Suppressor macrophage (primary cell): ENCODE measurements at places on chromosomes 12 and 14.

GRCh38 chr12:46553911-46554310 lies 181.3 kb upstream of the SLC38A2 start:
- DNase-seq: no peak

- DNase-seq: no peak
Measured at GRCh38 chr14:88798156-88798555, 5.4 kb upstream of the EML5 start.

- DNase-seq: no peak
Measured at GRCh38 chr12:54005531-54005852, 3.3 kb upstream of the HOXC8 start.

DNA sequence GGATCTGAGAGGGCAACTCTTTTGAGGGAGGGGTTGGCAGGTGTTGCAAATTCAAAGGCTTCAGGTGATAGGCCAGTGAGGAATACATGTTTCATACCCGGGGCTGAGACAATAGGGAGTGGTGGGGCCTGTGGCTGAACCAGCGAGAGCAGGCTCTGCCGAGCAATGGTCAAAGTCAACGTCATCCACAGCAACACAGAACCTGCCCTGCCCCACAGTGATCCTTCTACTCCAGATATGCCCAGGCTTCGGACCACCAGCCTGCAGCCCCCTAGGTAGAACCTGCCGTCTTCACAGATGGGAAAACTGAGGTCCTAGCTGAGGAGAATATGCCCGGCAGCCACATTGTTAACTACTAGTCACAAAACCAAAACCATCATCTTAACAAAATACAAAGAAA lies 4.1 kb downstream of the SERPINA1 start:
- no peak for DNase-seq

- DNase-seq: no peak
Measured at GRCh38 chr12:113880326-113880725, 85.8 kb downstream of the RBM19 start.

GRCh38 chr12:7031306-7031705 lies 13.0 kb upstream of the LPCAT3 start:
- DNase-seq: peak; percentile 7

DNA sequence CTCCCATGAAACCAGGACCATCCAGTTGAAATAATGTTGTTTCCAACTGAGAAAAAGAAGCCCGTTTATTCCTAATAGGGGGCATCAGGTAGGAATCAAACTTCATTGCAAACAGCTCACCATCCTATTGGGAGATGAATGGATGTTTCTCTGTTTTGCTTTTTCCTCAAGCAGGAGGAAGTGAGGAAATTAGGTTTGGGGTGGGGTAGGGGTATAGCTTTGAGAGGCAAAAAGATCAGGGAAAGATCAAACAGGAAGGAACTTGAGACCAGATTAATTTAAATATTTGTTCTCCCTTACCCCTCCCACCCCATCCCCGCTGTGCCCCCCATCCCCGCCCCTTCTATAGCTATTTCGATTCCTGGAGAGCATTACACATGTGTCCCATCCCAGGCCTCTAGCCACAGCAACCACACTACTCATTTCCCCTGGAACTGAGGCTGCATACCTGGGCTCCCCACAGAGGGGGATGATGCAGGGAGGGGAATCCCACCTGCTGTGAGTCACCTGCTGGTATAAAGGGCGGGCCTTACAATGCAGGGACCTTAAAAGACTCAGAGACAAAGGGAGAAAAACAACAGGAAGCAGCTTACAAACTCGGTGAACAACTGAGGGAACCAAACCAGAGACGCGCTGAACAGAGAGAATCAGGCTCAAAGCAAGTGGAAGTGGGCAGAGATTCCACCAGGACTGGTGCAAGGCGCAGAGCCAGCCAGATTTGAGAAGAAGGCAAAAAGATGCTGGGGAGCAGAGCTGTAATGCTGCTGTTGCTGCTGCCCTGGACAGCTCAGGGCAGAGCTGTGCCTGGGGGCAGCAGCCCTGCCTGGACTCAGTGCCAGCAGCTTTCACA lies at the start of gene IL23A:
IL23A (plus strand) TSS at position 577 of the 850 bp plus-strand sequence; CDS start at position 738, 161 bp downstream.
- peak; percentile 26 for DNase-seq

- DNase-seq: no peak
Measured at GRCh38 chr12:84270470-84271140, 642.0 kb downstream of the SLC6A15 start.

DNA sequence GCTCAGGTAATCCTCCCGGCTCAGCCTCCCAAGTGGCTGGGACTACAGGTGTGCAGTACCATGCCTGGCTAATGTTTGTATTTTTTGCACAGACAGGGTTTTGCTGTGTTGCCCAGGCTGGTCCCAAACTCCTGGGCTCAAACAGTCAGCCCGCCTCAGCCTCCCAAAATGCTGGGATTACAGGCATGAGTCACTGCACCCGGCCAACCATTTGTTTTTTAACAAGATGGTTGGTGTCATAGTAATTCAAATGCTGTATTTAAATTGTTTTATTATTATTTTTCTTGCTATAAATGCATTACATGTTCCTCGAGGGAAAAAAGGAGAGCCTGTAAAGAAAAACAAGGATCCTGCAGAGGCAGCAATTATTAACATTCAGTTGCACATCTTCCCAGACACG lies 83.9 kb downstream of the EP400 start:
- no peak for DNase-seq

- DNase-seq: no peak
Measured at GRCh38 chr14:32009221-32009975, 67.7 kb upstream of the ARHGAP5 start.

DNA sequence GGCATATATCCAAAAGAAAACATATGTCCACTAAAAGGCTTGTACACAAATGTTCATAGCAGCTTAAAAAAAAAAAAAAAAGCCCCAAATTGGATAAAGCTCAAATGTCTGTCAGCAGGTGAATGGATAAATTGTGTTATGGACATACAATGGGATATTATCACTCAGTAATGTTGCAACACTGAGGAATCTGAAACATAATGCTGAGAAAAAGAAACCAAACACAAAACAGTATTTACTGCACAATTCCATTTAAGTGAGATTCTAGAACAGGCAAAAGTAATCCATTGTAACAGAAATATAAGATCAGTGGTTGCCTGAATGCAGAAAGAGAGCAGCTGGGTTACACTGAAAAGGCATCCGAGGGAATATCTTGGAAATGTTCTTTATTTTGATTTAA lies 117.9 kb downstream of the SLC15A5 start:
- no peak for DNase-seq

- DNase-seq: no peak
Measured at GRCh38 chr12:101628676-101629075, 33.9 kb downstream of the MYBPC1 start.

DNA sequence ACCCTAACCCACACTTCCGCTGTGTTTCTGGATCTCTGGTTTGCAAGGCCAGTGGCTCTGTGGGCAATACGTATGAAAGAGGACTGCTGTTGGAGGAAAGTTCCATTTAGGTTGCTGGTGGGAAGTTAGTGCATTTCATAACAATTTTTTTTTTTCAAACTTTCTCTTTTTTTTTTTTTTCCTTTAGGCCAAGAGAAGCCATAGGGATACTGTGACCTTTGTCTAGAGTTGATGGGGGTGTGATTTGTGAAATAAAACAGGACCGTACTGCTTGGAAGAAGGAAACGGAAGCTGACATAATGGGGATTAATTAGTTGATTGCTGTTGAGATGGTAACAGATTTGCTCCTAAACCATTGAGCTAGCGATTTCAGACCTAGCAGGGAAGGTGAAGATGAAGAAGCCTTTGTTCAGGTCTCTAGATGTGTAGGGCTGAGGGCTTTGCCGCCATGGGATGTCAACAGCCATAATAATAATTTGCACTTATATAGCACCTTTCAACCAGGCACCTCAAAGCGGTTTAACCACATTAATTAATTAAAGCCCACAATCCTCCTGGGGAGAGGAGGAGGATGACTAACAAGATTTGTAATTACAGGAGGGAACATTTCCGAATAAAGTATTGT lies 315.3 kb downstream of the ZFP36L1 start:
- peak; percentile 34 for DNase-seq

GRCh38 chr14:29832042-29832441 lies 95.6 kb downstream of the PRKD1 start:
- DNase-seq: no peak

GRCh38 chr12:87140262-87140661 lies 884.1 kb upstream of the MGAT4C start:
- no peak for DNase-seq

DNA sequence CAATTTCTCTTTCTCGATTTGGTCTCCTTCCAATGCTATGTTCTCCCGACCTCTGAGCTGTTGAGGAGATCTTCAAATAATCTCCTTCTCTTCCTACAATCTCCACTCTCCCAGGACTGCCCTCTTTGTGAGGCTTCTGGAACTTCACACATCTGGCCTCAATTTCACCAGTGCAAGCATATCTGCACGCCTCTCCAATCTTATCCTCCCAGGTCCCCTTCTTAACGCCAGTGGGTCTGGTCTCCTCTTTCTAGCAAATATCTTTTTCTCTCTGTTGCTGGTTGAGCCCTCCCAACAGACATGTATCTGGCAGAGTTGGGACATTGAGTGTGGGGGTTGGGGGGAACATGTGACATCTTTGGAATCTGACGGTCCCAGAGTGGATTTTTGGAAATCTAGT lies 17.9 kb downstream of the RTL1 start:
- DNase-seq: no peak

GRCh38 chr14:69941768-69942742 lies 62.8 kb downstream of the SMOC1 start:
- no peak for DNase-seq

DNA sequence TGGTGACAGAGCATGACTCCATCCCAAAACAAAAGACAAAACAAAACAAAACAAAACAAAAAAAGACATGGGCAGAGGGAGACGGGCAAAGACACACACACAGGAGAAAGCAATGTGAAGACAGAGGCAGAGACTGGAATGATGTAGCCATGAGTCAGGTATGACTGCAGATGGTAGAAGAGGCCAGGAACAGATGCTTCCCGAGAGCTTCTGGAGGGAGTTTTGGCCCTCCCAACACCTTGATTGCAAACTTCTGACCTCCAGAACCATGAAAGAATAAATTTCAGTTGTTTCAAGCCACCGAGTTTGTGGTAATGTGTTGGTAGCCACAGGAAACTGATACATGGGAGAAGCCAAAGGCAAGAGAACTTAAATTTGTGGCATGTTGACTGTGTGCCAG lies 27.1 kb downstream of the VWF start:
- DNase-seq: no peak

DNA sequence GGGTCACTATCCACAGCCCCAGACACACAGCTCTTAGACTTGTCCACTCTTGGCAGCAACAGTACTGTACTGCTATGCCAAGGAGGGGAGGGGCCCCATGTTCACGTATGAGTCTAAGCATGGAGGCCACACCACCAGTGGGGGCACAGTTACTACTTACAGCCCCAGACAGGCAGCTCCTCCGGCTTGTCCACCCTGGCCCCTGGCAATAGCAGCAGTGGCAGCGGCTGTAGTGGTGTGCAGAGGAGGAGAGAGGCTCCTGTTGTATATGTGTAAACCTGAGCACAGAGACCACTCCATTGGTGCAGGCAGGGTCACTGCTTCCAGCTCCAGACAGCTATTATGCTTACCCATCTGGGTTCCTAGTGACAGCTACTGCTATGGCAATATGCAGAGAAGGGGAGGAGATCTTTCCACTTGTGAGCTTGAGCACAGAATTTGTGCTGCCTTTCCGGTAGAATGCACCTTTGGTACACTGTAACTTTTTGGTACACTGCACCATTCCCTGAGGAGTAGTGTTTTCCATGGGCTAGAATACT lies 113.2 kb downstream of the RAD51B start:
- no peak for DNase-seq

DNA sequence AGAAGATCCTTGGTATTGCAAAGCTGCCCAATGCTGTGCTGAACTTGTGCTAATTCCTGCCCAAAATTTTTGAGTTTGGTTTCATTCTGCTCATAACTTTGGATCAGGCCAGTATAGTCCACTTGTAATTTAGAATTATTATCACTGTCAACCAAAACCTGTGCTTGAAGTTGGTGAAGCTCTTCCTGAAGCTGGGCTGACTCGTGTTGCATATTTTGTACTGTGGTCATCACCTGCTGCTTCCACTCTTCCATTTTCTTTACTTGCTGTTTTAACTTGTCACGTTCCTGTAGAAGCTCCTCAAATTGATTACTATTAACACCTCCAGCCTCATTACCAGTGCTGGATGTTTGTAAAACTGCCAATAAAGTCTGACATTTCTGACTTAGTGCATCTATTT lies 35.8 kb downstream of the TRIP11 start:
- no peak for DNase-seq

- DNase-seq: no peak
Measured at GRCh38 chr14:59890676-59891075, 20.1 kb upstream of the RTN1 start.

- DNase-seq: peak; percentile 84
Measured at GRCh38 chr12:93616584-93617101, 44.2 kb downstream of the SOCS2 start.

GRCh38 chr14:66628636-66629035 lies 120.7 kb downstream of the GPHN start:
- DNase-seq: no peak

- DNase-seq: peak; percentile 77
Measured at GRCh38 chr12:53103860-53104305, 597 bp downstream of the SOAT2 start.
